Muscle of leg (tissue), 16 donors: ENCODE measurements at places on chromosomes 1 and 21. TPM values are rescaled to one million over a fixed set of nuclear protein-coding genes. Genes with fewer than 3 reads are reported as not detected.

DNA sequence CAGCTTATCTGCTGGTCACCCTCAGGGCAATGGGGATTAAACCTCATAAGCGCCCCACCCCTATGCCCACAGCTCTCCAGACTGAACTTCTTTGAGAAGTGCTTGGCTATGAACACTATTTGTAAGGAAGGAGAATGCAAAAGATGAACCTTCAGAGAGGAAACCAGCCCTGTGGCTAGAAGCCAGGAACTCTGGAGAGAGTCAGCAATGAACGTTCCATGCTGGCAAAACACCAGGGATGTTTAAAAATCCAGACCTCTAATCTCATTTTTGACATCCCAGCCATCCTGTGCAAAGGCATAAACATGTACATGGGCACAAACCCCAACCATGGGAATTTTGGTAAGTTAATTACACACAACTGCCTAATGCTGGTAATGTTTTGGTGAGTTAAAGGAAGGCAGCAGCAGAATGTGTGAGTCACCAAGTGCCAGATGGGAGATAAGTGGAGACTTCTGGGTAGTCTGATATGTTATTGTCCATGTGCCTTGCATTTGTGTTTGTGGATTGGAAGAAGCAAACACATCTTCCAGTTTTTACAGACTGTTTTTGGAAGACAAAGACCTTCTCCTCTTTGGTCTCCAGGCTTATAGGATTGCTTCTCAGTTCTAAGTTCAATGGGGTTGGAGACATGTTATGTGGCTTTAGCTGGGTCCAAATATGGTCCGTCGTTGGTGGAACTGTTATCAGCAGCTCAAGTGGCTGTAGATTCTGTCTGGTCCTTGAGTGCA lies 174.1 kb upstream of the ETV3 start:
- DNase-seq = peak; percentile 18

- no peak for DNase-seq
Observed at GRCh38 chr1:41902664-41903063, 16.1 kb downstream of the HIVEP3 start.

DNA sequence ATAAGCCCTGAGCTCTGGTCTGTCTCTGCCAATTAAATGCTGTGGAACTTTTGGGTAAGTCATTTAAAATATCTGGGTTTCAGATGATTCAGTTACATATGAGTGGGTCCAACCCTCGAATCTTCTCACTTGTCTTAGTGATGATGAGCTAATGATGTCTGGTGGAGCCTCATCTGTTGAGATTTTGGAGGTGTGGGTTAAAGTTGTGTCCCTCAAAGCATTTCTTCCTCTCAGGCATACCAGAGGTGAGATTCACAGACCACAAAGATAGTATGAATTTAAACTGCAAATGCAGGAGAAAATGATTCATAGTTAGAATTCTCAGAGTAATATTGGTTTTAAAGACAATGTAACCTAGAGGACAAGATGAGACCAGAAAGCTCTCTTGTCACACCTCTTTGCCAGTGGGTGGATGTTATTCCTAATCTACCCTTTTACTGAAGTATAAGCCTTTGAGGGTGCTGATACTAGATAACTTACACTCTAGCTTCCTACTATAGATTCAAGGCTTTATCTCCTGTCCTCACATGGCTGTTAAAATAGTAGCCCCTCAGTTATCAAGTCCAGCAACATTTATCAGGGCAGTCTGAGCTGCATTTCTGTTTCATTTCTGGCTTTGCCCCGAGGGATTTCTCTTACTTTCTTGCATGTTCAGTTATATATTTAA lies 90.7 kb downstream of the MT1HL1 start:
- no peak for DNase-seq

DNA sequence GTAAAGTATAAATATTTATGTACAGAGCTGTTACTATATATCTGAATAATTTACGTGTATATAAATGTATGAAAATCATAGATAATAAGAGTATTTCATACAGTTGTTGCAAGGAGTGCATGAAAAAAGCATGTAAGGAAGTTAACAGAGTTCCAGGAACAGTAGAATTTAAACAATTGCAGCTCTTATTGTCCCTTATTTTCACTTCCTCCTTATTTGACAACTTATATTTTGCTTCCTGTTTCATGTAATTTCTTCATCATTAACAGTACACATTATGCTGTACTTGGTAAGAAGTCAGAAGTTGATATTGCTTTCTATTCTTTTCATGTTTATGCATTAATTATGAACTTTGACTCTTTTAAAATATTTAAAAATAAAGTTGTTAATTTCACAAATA lies 681.5 kb downstream of the LRRIQ3 start:
- peak; percentile 7 for DNase-seq

PSRC1 gene
- polyA plus RNA-seq = 19.1 TPM
